ENCODE measurements at places on chromosomes 12 and 14.

DNA sequence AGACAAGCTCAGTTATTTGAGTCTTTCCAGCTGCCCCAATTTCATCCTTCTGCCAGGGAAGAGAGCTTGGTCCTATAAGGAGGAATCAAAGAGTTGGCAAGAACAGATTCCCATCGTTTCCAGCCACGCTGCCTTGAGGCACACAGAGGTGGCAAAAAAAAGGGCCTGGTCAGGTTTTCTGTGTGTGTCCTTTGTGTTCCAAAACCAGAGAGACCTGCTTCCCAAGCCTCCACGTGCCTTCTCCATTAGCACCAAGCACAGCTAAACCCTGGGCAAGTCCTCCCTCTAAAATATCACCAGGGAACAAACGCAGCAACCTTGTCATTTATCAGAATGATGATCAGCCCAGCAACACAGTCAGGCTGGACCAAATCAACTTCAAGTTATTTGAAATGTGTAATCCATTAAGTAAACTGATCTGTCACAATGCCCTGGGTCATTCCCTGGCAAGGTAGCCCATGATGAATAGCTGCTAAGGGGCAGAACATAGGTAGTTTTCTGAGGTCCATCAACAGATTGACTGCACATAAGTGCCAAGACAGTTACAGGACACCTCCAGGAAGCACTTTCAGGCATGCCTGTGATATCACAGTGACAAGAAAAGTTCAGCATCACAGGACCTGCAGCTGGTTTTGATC is 28.6 kb upstream of the C12orf42 start:
- peak; percentile 70 for DNase-seq

- no peak for DNase-seq
These were observed 161.2 kb downstream of the METTL25 start for GRCh38 chr12:82519510-82519909.

DNA sequence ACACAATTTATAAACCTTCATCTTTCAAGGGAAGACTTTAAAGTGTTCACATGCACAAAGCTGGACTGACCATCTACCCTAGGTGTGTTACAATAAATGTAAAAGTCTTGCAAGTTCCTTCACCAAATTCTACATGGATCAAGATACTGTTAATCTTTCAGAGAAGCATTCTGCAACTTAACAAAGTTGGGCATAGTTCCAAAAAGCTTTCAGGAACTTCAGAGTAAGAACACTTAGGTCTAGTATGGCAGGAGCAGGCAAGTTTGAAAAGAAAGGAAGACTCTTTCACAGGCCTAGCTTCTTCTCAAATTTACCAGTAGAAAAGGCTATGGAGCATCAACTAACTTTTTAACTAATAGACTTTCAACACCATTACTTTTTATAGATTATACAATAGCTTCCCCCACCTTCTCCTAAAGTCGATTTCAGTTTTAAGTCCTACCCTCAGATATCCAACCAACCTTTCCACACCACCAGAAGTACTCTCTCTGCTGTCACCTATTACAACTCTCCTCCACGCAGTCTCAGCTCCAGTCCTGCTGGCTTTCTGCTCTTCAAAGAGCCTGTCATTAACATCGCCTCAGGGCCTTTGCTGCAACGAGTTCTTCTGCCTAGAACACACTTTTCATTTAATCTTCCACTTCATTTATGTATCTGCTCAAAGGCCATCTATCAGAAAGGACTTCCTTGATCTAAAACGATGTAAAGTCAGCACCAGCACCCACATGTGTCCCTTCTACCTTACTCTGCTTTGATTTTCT is 333.9 kb downstream of the CEP128 start:
- peak; percentile 36 for DNase-seq

DNA sequence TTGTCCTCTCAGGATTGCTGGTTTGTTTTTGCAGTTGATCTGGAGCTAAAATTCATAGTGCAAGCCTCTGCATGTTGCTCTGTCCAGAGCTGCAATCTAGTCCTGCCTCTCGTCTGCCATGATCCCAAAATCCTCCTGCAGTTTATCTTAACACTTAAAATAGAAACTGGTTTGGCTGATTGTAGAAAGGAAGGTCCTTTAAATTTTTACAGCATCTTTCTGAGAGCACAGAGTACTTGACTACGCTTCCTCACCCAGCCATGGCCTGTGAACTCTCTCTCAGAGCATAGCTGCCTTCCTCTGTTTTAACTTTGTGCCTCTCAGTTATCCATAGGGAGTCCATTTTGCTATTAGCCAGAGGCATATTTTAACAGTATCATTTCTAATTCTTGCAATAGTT is 877.1 kb downstream of the C12orf50 start:
- DNase-seq, result no peak

GRCh38 chr14:20578325-20578724 is 9.5 kb downstream of the RNASE11 start:
- DNase-seq, result no peak

DNA sequence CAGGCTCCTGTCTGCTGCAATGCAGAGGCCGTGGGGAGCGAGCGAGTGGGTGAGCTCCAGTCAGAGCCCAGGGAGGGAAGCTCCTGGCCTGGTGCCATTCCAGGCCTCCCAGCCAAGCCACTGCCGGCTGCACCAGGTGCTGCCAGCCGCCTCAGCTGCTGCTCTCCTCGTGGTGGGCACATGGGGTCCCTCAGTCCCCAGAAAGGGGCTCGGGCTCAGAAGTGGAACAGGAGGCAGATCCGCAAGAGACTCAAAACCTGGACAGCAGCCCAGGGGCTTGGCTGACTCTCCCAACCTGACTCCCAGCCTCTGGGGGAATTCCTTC is 2.4 kb downstream of the ABCB9 start:
- DNase-seq, result no peak
